Mucosa of descending colon (tissue), 3 donors: ENCODE measurements at places on chromosomes 2 and 18. TPM values are rescaled to one million over a fixed set of nuclear protein-coding genes. Genes with fewer than 3 reads are reported as not detected.

The PROC gene
- 0.80 TPM for total RNA-seq

DNA sequence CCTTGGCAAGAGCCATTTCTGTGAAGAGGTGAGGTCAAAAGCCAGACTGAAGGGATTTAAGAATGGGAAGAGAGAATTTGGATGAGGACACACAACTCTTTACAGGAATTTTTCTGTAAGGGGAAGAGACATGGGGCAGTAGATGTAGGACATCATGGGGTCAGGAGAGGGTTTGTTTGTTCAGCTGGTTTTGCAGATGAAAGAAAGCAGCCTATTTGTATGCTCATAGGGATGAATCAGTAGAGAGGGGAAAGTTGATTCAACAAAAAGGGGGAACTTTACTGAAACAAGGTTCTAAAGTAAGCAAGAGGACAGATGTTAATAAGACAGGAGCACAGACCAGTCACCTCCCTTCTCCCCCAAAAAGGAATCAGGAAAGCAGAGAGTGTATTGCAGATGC, 11.2 kb downstream of the SCG2 start:
- no peak for DNase-seq

GRCh38 chr2:237154082-237154638, 68.5 kb downstream of the COPS8 start:
- no peak for DNase-seq

DNA sequence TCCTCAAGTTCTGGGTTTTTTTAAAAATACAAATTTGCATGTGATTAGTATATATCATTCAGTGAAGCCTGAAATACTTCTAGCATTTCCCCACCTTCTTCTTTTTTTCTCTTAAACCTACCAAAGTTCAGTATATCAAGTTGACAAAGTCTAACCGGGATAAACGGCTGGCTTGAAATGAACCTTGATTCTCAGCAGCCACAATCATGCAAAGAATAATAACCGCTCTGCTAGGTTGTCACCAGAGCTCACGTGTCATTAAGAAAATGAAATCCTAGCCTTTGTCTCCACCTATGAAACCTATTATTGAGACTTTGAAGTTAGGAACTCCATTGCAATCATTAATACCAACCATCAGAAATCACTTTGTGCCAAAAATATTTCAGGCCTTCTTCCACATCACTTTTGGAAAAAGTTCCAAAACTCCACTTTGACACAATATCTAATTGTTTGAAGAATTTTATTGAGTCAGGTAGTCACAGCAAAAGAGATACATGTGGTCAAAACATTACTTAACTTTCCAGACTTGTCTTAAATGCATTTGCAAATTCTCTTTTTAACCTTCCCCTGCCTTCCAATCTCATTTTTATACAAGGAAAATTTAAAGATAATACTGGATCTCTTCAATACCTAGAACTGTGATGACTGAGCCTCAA, 285.6 kb upstream of the ACVR2A start:
- no peak for DNase-seq

GRCh38 chr2:41087946-41088345, 636.1 kb upstream of the SLC8A1 start:
- no peak for DNase-seq

GRCh38 chr2:210536973-210537650, 19.3 kb upstream of the CPS1 start:
- no peak for DNase-seq

GRCh38 chr2:181910028-181910831, 18.7 kb downstream of the ITPRID2 start:
- DNase-seq = no peak

DNA sequence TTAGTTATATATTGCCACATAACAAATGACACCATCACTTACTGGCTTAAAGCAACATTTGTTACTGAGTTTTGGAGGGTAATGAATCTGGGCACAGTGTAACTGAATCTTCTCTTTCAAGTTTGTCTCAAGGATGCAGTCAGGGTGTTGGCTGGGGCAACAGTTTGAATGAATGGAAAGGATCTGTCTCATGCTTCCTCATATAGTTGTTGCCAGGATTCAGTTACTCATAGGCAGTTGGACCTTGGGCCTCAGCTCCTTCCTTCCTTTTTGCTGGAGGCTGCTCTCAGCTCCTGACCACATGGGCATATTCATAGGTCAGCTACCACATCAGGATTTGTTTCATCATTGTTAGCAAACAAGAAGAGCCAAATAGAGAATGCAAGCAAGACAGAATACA, 466.1 kb upstream of the MC4R start:
- DNase-seq = no peak

DNA sequence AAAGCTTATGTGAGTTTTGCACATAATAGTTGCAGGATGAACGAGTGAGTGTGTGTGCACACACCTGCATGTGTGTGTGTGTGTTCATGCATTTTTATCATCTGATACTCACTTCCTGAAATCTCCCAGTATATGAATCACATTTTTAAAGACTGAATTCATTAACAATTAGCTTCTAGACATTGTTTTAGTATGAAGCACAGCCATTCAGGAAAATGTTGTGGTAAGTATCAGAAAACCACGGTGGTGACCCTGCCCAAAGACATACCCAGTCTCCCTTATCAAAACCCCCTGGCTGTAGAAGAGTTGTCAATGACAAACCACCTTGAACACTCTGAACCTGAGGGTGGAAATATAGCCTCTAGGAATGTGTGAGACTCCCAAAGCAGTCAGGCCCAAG, 220.8 kb downstream of the ALK start:
- DNase-seq = no peak

- DNase-seq = peak; percentile 13
Measured at GRCh38 chr2:98867539-98868309, 68.3 kb downstream of the CRACDL start.

The ADD2 gene
- 4.0 TPM for total RNA-seq

DNA sequence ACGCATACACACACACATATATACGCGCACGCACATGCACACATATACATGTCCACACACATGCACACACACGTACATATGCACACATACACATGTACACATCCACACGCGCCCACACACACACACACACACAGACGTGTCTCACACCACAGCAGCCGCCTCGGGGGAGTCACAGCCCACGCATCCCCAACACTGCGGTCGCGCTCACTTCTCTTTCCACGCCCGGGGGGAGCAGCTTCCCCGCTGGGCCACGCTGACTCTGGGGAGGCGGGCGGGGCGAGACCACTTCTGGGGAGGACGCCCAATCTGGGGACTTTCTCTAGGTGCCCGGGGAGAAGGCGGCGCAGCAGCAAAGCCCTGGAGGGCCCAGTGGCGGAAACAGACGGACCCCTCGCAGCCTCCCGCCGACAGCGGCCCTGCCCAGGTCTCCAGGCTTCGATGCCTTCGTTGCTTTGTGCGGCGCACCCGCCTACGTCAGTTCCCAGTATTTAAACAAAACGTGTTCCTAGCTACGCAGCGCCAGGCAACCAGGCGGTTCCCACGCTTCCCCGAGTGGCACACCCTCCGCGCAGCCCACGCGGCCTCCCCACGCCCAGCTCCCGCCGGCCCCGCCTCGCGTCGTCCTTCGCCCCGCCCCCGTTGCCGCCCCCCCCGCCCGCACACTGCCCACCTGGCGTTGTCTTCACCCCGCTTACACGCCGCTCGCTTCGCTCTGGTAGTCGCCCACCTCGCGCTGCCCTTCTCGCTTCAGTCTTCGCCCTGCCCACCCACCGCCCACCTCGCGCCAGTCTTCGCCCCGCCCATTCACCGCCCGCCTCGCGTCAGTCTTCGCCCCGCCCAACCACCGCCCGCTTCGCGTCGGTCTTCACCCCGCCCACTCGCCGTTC, 810 bp upstream of the RBFA start:
- DNase-seq = peak; percentile 88

DNA sequence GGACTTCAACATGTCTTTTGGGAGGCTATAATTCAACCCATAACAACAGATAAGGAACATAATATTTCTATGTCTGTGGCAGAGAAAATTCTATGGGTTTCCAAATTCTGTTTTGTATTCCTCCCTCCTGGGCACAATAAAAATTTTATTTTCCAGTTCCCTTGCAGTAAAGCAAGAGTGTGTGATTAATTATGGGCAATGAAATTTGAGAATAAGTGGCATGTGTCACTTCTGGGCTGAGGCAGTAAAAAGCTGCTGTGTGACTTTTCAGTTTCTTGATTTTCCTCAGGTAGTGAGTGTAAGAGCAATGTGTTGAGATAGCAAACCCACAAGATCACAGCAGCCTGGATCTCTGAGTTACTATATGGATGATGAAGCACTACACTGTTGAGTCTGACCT, 216.4 kb downstream of the MEIS1 start:
- no peak for DNase-seq

GRCh38 chr2:171957061-171957460, 34.8 kb downstream of the HAT1 start:
- no peak for DNase-seq

GRCh38 chr18:55927831-55928230, 339.8 kb upstream of the TCF4 start:
- no peak for DNase-seq
